HCEC 1CT (cell line): ENCODE measurements at places on chromosomes 3 and 15.
A peak's percentile ranks its signal among the peaks of the same experiment; 100 is the strongest.

GRCh38 chr3:169508426-169508825, 155.1 kb downstream of the MECOM start:
- no peak for DNase-seq

DNA sequence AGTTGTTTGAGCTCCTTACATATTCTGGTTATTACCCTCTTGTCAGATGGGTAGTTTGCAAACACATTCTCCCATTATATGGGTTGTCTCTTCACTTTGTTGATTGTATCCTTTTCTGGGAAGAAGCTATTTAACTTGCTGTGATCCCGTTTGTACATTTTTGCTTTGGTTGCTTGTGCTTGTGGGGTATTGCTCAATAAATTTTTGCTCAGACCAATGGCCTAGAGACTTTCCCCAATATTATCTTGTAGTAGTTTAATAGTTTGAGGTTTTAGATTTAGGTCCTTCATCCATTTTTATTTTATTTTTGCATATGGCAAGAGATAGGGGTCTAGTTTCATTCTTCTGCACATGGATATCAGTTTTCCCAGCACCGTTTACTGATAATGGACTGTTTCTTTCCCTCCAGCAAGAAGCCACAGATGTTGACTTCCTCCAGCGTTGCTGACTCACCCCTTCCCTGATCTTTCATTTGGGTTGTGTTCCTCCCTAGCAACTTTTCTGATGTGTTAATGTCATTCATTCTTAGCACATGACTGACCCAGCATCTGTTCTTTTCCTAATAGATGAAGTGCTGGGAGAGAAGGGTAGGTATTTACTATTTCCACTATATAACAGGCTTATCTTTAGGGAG, 166.7 kb upstream of the SGO1 start:
- DNase-seq, result no peak

DNA sequence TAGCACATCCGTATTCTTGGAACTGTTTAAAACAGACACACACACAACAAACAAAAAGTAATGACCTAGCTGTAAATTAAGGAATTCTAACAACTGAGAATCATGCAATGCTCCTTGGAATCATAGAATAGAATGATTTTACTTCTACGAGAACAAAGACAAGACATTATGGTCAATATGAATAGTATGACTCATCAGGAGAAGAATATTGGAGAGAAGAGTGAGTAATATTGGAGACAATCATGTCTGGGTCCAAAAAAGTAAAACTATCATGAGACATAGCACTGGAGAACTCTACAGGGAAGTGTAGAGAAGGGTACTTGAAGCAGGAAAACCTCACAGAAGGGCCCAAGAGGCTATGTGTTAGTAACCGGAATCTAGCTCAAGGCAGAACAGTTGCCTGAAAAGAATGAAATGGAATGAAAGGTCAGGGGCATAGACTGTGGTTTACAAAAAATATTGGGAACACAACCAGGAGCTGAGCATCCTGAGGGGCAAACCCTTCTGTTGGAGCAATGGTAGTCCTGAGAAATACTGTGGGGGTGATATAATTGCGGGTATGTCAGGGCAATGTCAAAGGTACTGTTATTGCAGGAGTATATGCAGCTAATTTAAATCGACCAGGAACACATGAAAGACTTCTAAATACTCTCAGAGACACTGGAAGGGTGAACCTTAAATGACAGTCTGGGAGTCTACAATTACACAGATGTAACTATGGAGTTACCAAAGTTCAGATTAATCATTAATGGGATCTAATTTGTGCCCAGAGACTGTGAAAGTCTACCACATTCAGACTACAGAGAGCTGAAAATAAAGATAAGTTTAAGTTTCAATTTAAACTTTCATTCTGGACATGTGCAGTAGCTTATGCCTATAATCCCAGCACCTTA, 201.2 kb downstream of the BCHE start:
- no peak for DNase-seq

DNA sequence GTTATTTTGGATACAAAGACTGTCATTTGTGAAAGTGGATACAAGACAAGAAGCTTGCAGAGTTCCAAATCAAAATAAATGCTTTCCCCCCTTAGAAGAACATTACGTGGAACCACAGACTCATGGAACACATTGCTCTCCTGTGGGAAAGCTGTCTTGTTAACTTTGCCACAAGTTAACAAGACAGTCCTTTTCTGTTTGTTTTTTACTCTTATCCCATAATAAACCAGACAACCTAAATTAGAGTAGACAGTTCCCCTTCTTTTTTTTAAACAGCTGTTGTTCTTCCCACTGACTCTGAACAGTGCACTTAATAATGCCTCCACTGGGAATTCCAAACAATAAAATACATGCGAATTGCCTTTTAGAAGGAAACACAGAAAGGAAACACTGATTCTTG, 255.3 kb upstream of the UBE2E2 start:
- no peak for DNase-seq

- no peak for DNase-seq
These were observed 2.6 kb downstream of the MAP2K1 start for GRCh38 chr15:66389098-66389858.

GRCh38 chr15:57544848-57545480, 46.7 kb upstream of the MYZAP start:
- DNase-seq, result no peak

GRCh38 chr15:48604567-48604966, 40.9 kb downstream of the FBN1 start:
- DNase-seq, result peak; percentile 25

DNA sequence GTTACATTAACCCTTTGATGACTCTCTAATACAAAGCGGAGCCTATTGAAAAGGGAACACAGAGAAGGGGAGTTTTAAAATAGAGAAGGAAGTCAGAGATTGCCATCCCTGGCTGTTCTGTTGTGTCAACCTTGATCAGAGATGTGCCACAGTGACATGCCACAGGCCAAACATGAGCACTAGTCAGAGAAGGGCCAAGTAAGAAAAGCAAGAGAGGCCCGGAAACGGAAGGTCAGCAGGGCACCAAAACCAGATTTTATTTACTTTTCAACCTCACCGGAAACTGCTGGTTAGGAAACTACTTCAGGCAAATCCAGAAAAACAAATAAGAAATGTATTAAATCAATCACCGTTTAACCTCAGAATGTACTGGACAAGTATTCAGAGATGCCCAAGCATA, 171.8 kb downstream of the ALCAM start:
- no peak for DNase-seq

- peak; percentile 87 for DNase-seq
These were observed 238.0 kb upstream of the LRIG1 start for GRCh38 chr3:66738625-66739365.
